ENCODE measurements at places on chromosomes 7 and 10.

- H3K27me3 ChIP-seq = no peaks in the 10 kb centered on the region
- peaks cover 14% of the 10 kb centered on the region for H3K36me3 ChIP-seq
- H3K4me3 ChIP-seq = no peak overlapping the region
- no peak overlapping the region for H3K27ac ChIP-seq
- no peaks in the 10 kb centered on the region for H3K4me1 ChIP-seq
- no peak for DNase-seq
Measured at GRCh38 chr7:91852263-91852741, 28.2 kb downstream of the MTERF1 start.

DNA sequence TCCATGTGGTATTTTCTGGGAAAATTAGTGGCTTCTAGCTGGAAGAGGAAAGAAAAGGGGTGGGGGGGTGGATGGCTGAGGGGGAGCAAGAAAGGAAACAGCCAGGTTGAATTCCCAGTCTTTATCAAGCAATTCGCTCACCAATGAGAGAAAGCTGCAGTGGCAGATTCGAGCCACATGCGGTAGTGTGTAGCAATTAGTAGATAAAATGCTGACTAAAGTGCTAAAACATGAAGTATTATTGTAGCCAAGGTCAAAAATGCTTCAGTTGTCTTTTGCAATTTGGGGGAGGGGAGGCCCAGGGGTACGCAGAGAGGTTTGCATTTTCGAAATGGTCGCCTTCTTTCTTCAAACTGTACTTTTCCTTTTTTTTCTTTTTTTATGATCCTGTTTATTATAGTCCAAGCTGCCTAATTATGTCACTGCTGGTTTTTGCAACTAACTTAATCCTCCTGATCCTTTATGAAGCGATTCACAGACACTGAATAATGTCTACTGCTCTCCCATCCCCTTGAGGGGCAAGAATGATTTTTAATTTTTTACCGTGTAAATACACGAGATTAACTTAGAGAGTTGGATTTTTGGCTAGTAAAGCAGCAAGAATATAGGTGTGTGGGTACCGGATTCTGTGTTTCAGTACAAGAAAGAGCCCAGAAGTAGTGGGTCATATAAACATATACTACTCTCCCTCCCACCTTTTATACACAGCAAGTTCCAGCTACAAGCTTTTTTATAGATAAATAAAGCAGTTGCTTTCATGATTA, 3.6 kb upstream of the ARID5B start:
- H3K4me3 ChIP-seq = peak overlapping the region; percentile 82
- peak overlapping the region; percentile 7 for H3K27ac ChIP-seq
- DNase-seq = peak; percentile 5
- peaks cover 10% of the 10 kb centered on the region for H3K36me3 ChIP-seq
- H3K27me3 ChIP-seq = no peaks in the 10 kb centered on the region

DNA sequence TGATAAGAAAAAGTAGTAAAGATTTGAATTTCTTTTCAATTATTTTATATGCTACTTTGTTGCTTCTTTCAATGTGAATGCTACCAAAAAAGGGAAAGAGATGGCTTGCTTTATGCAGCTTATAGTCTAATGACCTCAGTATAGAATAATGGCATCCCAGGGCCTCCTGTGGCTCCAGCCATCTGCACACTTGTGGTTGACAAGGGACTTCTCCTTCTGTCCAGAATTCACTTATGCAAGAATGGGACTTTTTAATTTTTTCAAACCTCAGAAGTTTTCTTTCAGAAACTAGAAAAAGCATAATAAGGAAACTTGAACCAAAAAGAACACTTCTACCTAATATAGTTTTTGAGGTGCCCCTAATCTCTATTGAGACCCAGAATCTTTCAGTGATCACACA, 310.9 kb downstream of the CTNNA3 start:
- no peak overlapping the region for H3K4me3 ChIP-seq
- H3K36me3 ChIP-seq = no peaks in the 10 kb centered on the region
- no peaks in the 10 kb centered on the region for H3K4me1 ChIP-seq

GRCh38 chr7:151179946-151180345, 7.1 kb downstream of the ASB10 start:
- H3K27me3 ChIP-seq = peaks cover 13% of the 10 kb centered on the region
- no peaks in the 10 kb centered on the region for H3K36me3 ChIP-seq
- no peak overlapping the region for H3K4me3 ChIP-seq
- H3K27ac ChIP-seq = no peak overlapping the region
- no peak for DNase-seq

- H3K4me1 ChIP-seq = peaks cover 10% of the 10 kb centered on the region
- no peak within 1 kb of the TSS for H3K27ac ChIP-seq
- no peaks in the 10 kb centered on the region for H3K36me3 ChIP-seq
- peak within 1 kb of the TSS; percentile 67 for H3K4me3 ChIP-seq
Measured at GRCh38 chr7:146116521-146117222, at the start of gene CNTNAP2. Gene CNTNAP2 (plus strand): TSS chr7:146116801. CDS start chr7:146116877, 76 bp downstream.

- H3K27ac ChIP-seq = no peak overlapping the region
- DNase-seq = no peak
Measured at GRCh38 chr7:68964060-68964459, 634.2 kb upstream of the AUTS2 start.

GRCh38 chr7:116588641-116589594, 64.1 kb downstream of the CAV1 start:
- H3K4me3 ChIP-seq = peak overlapping the region; percentile 45
- H3K4me1 ChIP-seq = peaks cover 31% of the 10 kb centered on the region
- peak overlapping the region; percentile 42 for H3K27ac ChIP-seq

GRCh38 chr10:111934931-111935330, 248.6 kb downstream of the GPAM start:
- no peak overlapping the region for H3K27ac ChIP-seq
- no peaks in the 10 kb centered on the region for H3K4me1 ChIP-seq
- no peaks in the 10 kb centered on the region for H3K36me3 ChIP-seq
- H3K4me3 ChIP-seq = no peak overlapping the region

DNA sequence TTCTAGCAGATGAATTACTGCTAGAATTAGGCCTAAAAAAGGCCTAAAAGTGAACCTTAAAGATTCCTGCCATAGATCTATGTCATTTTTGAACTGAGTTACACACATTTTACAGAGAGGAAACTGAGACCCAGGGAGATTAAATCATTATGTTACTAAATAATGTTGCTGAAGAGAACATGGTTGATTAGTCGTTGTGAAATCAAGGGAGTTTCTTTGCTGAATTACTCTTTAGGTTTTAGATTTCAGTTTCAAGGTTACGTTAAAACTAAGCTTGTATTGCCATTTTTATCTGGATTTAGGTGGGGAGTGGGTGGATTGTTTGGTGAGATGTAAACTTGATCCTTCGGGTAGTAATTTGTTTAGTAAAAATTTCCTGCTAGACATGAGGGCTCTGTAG, 21.3 kb downstream of the CDK14 start:
- no peak overlapping the region for H3K27ac ChIP-seq
- H3K4me3 ChIP-seq = no peak overlapping the region
- H3K36me3 ChIP-seq = no peaks in the 10 kb centered on the region
- no peak for DNase-seq
- peaks cover 30% of the 10 kb centered on the region for H3K4me1 ChIP-seq

DNA sequence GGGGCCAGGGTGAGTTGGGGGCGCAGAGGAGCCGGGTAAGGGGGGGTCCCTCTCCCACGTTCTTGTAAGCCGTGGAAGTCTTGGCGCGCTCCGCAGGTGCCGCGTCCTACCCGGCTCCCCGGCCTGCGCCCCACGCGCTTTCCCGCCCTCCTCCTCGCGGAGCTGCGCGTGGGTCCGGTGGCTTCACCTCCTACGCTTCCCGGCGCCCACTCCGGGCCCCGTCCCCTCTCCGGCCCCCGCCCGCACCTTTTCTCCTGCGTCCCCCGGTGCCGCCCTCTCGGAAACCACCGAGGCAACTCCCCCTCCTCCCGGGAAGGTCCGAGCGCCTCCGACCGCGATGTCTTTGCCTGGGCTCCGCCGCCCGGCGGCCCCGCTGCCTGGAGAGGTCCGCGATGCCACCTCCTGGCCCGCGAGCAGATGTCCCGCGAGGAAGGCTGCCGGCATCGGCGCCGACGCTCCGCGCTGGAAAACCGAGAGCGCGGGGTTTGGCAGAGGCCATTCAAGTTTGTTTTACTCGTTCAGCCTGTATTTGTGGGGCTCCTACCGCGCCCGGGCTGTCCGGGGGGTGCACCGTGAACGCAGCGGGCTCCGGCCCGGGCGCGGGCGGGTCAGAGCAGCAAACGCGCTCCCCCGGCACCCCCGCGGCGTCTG, 2.4 kb upstream of the NKX6-2 start:
- H3K27ac ChIP-seq = no peak overlapping the region
- H3K36me3 ChIP-seq = no peaks in the 10 kb centered on the region
- H3K4me3 ChIP-seq = peak overlapping the region; percentile 31

DNA sequence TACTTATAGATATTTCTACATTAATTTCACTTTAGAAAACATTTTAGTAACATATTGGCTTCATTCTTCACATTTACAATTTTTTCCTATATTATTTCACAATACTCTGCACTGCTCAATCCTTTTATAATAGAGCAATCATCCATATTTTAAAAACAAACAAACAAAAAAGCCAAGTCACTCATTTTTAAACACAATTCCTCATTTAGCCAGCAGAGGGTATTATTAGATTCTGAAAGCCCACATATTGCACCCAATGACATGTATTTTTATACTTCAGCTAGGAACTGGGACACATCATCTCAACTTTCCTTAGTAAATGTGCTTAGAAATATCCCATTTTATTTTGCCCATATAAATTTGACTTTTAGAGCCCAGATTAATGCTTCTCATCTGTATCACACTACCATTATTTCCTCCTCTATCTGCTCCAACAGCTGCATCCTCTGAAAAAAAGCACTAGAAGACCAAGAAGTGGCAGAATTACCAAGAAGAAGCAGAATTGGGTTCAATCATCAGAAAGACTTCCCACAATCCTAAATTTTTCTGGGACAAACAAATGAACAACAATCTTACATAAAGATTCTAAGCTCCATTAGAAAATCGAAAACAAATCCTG, 29.5 kb downstream of the CTNNA3 start:
- H3K27me3 ChIP-seq = no peaks in the 10 kb centered on the region
- H3K4me3 ChIP-seq = no peak overlapping the region
- no peak overlapping the region for H3K27ac ChIP-seq
- no peak for DNase-seq
- no peaks in the 10 kb centered on the region for H3K4me1 ChIP-seq

Measured in activated T-cell treated with anti-CD3 and anti-CD28 coated beads, Interleukin-2, amount 50 U/mL, for 72 hours (primary cell).